ENCODE measurements at places on chromosomes 6 and 20.
A peak's percentile ranks its signal among the peaks of the same experiment; 100 is the strongest.

GRCh38 chr6:41228616-41229015, 467 bp downstream of the TREML4 start:
- no peak for DNase-seq

GRCh38 chr6:24274441-24275083, 83.3 kb downstream of the DCDC2 start:
- DNase-seq, result peak; percentile 7

DNA sequence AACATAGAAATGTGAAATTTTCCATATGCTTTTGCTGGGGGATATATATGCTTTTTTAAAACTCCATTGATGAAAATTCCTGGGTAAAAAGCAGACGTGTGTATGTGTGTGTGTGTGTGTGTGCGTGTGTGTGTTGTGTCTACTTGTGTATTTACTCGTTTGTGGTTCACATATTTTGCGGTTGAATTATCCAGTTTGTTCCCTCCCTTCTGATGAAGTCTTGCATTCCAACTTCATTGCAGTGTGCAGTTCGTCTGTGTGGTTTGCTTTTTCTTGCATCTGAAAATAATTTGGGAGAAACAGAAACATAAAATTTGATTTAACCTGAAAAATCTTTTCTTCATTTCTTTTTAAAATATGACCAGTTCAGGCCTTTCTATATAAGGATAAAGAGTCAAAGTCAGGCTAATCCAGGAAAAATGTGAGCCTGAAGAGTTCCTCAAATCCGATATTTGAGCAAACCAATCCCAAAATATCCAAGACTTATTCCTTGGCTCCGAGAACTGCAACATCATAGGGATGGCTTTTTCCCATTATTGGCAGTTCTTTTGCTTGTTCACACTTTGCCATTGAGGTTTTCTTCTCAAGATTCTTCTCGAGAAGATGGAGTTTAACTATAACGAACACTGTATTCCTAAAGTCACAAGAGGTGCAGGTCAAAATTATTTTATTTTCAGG, 202.2 kb upstream of the CCN2 start:
- DNase-seq, result no peak

DNA sequence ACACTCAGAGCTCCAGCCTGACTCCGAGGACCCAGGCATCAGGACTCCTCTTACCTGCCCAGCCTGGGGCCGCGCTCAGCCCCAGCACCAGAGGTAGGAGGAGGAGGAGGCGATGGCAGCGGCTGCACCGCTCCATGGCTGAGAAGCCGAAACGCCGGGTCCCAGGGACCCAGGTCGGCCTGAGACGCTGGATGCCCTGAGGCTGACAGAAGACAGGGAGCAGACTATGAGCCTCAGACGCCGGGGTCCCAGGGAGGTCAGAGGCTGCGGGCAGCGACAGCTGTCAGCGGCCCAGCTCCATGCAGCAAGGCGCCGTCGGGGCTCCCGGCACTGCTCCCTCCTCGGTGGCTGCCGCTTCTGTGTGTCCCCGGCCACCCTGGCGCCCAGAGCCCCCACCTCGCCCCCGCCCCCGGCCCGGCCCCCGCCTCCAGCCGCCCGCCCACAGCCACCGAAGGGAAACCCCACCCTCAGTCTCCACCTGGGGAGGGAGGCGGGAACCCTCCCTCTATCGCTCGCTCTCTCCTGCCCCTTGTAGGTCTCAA, at the start of gene COL11A2:
Gene COL11A2, minus strand, starts transcription at position 363 of the 542 bp plus-strand sequence. Its CDS starts 227 bp downstream, at position 136.
- DNase-seq, result peak; percentile 62

DNA sequence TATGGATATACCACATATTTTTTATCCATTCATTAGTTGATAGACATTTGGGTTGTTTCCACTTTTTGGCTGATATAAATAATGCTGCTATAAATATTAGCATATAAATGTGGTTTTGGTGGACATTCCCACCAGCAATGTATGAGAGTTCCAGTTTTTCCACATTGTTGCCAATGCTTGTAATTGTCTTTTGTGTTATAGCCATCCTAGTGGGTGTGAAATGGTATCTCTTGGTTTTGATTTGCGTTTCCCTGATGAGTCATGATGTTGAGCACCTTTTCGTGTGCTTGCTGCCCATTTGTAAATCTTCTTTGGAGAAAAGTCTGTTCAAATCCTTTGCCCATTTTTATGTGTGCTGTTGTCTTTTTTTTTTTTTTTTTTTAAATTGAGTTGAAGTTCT, 54.4 kb downstream of the DHX35 start:
- no peak for DNase-seq

GRCh38 chr6:152316024-152316423, 321.1 kb downstream of the SYNE1 start:
- DNase-seq, result no peak

- DNase-seq, result no peak
These were observed 82.4 kb downstream of the PPP1R3G start for GRCh38 chr6:5167501-5167900.

DNA sequence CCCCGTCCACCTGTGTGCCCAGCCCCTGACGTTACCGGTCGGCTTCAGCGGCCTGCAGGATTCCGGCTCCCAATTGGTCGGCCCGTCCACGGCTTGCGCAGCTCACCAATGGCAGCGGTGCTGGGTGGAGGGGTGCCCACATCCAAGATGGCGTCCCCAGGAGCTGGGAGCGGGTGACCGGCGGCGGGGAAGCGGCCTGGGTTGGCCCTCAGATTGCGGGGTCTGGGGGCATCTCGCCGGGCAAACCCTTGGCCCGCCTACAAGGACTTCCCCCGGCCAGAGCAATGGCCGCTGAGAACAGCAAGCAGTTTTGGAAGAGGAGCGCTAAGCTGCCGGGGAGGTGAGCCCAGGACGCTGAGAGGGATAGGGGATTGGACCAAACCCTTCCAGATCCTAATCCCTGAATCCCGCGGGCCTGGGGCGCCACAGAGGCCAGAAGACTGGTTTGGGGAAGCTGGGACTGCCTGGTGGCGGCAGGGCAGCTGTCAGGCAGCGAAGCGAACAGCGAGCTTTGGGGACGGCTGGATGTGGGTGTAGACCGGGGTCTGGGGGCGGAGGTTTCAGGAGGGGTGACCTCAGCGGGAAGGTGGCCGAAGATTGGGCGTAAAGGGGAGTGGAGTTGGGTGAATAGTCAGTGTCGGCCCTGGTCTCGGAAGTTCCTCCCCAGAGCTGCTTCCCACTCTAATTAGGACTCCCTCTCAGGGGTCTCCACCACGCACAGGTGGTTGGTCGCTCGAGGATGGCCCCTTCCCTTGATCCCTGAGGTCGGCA, at the start of the genes TBC1D22B and TMEM217:
Gene TBC1D22B, plus strand, starts transcription at position 139 of the 771 bp plus-strand sequence. Its CDS starts 146 bp downstream, at position 285.
Gene TMEM217, minus strand, starts transcription at position 511 of the 771 bp plus-strand sequence. CDS start 39,114 bp downstream, outside the sequence.
- peak; percentile 97 for DNase-seq

GRCh38 chr20:4957939-4958362, 43.4 kb downstream of the SLC23A2 start:
- no peak for DNase-seq

DNA sequence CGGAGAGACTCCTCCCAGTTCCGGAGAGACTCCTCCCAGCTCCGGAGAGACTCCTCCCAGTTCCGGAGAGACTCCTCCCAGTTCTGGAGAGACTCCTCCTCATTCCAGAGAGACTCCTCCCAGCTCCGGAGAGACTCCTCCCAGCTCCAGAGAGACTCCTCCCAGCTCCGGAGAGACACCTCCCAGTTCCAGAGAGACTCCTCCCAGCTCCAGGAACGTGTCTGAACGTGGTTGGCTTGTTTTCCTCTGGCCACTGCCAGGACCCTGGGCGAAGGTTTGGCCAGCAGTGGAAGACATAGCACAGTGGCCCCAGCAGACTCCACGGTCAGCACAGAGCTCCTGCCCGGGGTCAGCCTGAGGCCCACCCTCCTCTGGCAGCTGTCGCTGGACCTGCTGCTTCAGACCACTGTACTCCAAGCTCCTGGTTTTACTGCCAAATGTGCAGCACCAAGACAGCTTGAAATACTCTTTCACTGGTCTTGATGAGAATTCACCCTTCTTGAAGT, 122.3 kb upstream of the AFDN start:
- no peak for DNase-seq

GRCh38 chr6:147514831-147515230, 6.3 kb downstream of the SAMD5 start:
- no peak for DNase-seq
